ENCODE measurements at places on chromosomes 7 and 10.

DNA sequence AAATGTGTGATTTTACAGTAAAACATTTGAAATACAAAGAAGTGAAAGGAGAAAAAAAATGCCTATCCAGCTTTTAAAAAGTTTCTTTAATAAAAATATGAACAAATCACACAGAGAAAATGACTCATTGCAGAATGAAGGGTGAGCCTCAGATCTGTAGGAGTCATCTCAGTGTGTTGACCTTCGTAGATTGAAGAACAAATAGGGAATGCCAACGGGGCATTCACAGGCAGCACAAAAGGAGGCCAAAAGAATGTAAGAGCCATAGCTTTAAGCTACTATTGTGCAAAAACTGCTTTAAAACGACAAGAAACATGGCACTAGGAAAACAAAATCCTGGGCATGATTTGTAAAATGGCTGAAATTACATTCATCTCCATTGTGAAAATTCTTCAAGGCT lies 782.7 kb upstream of the CELF2 start:
- no peak for DNase-seq

GRCh38 chr7:138584283-138584682 lies 116.9 kb downstream of the SVOPL start:
- DNase-seq = no peak

DNA sequence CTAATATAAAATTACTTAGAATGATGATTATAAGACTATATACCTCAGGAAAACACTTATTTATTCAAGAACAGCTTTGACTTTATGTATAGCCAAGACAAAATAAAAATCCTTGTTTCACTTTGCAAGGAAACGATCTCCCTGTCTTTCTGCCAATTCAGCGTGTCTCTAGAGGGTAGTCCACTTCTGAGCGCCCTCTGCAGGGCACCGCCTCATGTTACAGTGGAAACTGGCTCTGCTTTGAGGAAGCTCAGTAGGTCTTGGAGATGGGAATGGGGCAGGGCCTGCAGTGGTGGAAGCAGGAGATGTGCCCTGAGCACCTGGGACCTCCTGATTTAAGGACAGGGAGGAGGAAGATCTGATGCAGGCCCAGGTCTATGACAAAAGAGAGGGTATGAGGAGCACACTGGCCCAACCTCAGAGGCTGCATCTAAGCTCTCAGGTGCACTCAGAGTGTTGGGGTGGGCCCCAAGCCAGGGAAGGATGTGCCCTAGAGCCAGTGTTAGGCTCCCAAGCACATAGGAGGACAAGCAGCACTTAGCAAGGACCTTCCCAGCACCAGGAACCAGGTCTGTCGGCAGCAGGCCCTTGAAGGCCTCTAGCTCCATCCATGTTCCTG lies 481.0 kb downstream of the TNS3 start:
- DNase-seq = no peak

GRCh38 chr7:2646680-2647571 lies 15.1 kb downstream of the TTYH3 start:
- DNase-seq = no peak

- no peak for DNase-seq
These were observed 52.2 kb downstream of the CUBN start for GRCh38 chr10:17077346-17077781.

GRCh38 chr10:44809647-44810046 lies 101.5 kb upstream of the TMEM72 start:
- DNase-seq = no peak

GRCh38 chr7:71988201-71988600 lies 423.9 kb downstream of the CALN1 start:
- no peak for DNase-seq

DNA sequence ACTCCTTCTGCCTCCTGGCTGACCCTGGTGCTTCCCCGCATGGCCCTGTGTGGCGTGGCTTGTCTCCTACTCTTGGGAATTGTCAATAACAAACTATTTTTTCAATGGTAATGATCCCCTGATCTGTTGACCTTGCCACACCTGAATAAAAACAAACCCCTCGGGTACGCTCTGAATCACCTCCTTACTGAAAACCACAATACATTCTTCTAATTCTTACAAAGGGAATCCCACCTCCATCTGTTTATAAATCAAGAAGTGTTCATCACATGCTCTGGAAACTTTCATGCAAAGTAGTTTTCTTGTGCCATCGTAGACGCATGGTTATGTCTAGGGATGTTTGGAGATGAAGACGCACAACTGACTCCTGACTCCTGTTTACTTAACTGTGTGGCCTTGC lies 245.8 kb downstream of the FRMD4A start:
- DNase-seq = no peak

DNA sequence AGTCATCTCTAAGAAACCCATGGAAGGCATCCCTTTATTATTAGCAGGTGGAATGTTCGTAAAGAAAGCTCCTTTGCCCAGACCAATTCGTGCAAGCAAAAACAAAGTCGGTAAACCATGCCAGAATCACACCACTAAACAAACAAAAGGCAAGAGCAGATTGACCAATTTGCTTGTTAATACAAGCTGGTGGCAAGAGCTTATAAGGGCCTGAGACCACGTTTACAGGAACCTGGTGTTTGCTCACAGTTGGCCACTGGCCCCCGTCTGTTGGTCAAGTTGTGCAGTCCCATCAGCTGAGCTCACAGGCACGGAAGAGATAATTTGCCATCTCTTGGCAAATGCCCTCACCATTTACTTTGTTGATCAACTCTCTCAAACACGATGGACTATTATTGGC lies 342.2 kb upstream of the MKI67 start:
- DNase-seq = no peak

- DNase-seq = no peak
These were observed 1106.2 kb upstream of the CELF2 start for GRCh38 chr10:9911488-9911887.

GRCh38 chr7:65373608-65374351 lies at the start of gene ZNF92:
TSS of gene ZNF92 (plus strand) at chr7:65373855. CDS start at chr7:65373998, 143 bp downstream.
- DNase-seq = peak; percentile 92

DNA sequence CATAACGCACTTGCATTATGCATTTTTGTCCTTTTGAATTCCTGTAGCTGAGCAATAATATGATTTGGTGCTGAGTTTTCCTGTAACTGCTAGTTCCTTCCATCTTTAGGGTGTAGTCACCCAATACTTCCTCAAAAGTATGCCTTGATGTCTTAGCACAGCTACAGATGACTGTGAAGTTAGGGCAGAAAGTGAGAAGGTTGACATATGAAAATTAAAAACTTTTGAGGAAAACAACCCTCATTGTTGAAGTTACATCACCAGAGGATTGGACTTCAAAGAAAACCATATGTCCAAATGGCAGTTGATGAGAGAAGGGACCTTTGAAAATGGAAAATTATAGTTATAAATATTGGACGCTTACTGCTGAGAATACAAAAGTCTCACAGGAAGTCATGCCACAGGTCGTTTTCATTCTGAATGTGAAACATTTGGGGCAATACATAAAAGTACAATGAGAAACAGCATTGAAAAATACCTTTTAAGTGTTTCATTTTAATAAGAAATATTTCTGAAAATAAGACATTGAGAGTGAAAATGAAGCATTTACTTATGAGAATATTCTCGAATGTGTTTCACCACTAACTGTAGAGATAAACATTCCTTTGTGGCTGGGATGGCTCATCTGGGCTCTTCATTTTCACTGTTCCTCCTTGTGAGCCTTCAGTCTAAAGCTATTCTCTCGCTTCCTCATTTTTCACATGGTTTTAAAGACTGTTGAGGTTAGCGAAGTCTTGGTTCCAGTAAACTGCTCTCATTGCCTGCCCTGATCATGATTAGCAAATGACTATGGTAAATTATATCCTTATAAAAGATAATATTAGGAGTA lies 61.4 kb upstream of the NME8 start:
- no peak for DNase-seq

GRCh38 chr10:19929506-19930140 lies 113.4 kb downstream of the PLXDC2 start:
- DNase-seq = no peak

DNA sequence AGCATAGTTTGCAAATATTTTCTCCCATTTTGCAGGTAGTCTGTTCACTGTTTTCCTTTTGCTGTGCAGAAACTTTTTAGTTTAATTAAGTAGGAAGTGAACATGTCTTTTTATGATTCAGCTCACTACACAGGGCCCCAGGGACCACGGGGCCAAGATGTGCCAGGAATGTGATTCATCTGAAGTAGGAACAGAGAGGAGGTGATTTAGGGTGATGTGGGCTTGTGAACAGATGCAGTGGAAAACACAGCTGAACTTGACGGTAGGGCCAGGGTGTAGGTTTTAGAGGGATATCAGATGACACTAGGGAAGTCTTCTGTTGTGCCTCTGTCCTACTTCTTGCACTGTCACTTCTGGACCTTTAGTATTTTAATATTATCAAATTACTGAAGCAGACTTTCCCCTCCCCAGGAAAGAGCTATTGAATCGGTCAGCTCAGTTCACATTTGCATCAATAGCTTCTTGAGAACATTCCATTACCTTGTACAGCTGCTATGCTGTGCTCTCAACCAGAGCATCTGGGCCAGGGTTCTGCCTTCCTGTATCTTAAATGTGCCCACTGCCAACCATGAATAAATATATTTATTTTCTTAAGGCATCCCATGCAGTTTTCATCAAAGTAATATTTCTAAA lies 96.9 kb downstream of the OSBPL3 start:
- no peak for DNase-seq

DNA sequence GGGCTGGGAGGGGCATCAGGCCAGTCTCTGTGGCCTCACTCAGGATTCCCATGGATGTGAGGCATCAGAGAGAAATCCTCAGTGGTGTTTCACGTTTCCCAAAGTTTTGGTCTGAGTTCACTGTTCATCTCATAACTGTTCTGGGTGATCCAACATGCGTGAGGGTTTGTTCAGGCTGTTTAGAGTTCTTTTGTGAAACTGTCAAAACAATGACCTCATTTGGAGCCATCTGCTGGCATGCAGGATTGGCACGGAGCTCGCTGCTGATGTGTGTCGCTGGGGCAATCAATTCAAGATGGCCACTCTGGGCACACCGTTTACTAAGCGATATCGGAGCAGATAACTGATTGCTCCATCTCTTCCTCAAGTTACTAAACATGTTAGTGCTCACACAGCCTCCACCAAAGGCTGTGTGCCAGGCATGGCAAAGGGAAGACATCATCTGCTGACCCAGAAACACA lies 365.6 kb downstream of the WDR11 start:
- no peak for DNase-seq

- DNase-seq = no peak
These were observed 16.5 kb upstream of the KCND2 start for GRCh38 chr7:120256344-120257070.

- DNase-seq = no peak
These were observed 22.7 kb upstream of the GTF2IRD1 start for GRCh38 chr7:74430961-74431466.

DNA sequence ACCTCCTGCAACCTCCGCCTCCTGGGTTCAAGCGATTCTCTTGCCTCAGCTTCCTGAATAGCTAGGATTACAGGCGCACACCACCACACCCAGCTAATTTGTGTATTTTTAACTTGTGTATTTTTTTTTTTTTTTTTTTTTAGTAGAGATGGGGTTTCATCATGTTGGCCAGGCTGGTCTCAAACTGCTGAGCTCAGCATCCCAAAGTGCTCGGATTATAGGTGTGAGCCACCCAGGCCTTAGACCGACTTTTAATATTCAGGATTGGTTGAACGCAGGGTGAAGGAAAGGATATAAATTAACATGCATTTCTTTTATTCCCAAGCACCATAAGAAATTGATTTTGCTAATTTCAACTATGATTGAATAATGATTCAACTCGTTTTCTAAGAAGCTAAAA lies 798.6 kb downstream of the GATA3 start:
- no peak for DNase-seq

GRCh38 chr7:78218051-78218450 lies 419.5 kb downstream of the PHTF2 start:
- DNase-seq = no peak

DNA sequence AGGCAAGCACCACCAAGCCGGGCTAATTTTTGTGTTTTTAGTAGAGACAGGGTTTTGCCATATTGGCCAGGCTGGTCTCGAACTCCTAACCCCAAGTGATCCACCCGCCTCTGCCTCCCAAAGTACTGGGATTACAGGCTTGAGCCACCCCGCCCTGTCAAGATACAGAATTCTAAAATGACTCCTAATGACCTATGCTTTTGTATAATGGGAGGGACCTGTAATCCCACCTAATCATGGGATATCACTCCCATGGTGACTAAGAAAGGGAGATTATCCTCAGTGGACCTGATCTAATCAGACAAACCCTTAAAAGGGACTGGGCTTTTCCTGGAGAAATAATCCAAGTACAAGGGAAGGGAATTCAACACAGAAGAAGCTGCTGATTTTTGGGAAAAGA lies 28.8 kb downstream of the SAMD8 start:
- no peak for DNase-seq

GRCh38 chr10:110317866-110318850 lies 13.4 kb upstream of the SMNDC1 start:
- no peak for DNase-seq

GRCh38 chr7:152902054-152902453 lies 142.5 kb downstream of the ACTR3B start:
- DNase-seq = no peak
